ENCODE measurements at places on chromosomes 4 and X.

DNA sequence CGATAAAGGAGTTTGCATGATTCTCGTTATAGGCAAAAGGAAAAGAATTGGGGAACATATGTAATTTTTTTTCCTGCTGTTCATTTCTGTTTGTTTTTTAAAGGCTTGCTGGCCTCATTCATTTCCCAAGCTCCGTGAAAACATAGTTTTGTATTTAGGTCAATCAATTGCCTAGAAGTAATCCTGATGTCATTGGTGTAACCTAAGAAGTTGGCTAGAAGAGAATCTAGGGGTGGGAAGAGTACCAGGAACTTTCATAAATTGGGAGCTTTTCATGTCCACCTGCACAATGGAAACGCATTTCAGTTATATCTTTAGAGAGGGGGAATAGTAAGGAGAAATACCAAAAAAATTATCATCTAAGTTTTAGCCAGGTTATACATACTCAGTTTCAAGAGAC, 3.8 kb downstream of the RAPGEF2 start:
- DNase-seq = no peak

DNA sequence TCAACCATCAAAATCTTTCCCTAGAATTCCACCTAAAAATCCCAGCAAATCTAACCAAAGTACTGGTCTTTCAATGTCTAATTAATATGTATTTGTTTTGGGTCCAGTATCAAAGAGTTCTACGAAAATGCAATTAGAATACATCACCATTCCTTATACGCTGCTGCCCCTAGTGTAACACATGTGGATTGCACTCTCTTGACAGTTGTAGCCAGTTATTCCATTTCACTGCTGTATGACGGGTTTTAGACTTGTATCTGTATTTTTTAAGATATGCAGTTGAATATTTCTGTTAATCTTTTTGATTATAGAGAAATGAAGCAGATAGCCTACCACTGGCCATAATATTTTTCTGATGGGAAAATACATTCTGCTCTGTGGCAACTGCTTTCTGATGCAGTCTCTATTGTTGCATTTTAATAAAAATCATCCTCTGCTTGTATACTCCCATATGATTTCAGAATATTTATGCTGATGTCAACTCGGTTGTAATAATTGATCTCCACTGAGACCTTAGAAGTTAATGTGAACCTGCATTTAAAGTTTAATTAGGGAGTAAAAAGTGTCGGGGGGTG, 17.1 kb upstream of the PAGE2B start:
- no peak for DNase-seq

DNA sequence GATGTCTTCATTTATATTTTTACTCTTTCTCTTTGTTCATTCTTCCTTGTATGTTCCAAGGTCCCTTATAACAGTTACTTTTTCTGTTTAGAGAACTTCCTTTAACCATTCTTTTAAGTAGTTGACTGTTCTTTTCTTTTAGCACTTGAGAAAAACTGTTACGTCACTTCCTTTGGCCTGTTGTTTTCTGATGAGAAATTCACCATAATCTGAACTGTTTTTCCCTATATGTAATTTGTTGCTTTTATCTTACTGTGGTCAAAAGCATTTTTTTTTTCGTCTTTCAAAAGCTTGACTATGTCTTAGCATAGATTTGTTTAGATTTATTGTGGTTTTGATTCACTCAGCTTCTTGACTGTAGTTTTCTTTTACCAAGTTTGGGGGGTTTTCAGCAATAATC, 1660.3 kb upstream of the PCDH10 start:
- DNase-seq = no peak

- DNase-seq = no peak
Observed at GRCh38 chrX:110120025-110120424, 117.1 kb downstream of the TMEM164 start.

GRCh38 chr4:189304809-189305208, 635.9 kb upstream of the FRG1 start:
- no peak for DNase-seq

GRCh38 chr4:74133786-74134499, 24.0 kb upstream of the MTHFD2L start:
- DNase-seq = peak; percentile 51

- DNase-seq = no peak
Observed at GRCh38 chr4:145565328-145565727, 53.9 kb upstream of the MMAA start.

- DNase-seq = no peak
Observed at GRCh38 chrX:28229217-28229616, 248.0 kb upstream of the DCAF8L1 start.

DNA sequence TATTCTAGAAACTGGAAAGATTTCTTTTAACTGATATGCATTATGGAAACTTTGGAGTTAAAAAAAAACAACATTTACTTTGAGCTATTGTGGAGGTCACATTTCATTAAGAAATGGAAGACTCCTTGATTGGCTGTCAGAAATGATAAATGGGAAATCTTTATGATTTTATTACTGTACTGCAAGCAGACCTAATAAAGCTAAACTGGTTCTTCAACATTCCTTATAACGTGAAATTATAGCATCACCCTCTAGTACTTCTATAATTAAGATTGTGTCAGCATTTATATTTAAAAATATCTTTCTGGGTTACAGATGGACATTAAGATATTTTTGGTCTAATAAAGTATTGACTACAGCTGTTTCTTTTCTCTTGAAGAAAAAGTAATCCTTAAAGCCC, 213.8 kb upstream of the PACRGL start:
- no peak for DNase-seq

DNA sequence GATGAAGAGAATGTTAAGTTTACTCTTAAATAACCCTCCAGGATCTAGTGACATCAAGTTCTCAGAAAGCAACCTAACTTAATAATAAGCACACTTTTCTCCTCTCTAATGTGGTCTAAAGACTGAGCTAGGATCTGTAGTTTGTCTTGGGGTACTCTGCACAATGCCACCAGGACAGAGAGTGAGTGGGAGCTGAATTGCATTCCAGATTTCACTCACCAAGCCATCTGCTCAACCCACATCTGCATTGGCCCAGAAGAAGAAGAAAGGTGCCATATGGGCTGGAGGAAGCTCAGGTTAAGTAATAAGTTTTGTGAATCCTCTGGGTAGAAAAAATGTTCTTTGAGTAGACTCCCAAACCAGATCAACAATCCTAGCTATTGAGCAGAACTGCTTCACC, 384.6 kb downstream of the PPP3CA start:
- DNase-seq = no peak
